Progenitor cell of endocrine pancreas (in vitro differentiated cells): ENCODE measurements at places on chromosomes 1 and 21.

- DNase-seq, result no peak
These were observed 404.0 kb upstream of the VAMP3 start for GRCh38 chr1:7366955-7367665.

GRCh38 chr1:198681252-198681651, 42.4 kb downstream of the PTPRC start:
- DNase-seq, result no peak

- no peak for DNase-seq
These were observed 486 bp upstream of the DSTYK start for GRCh38 chr1:205211839-205212536.

- no peak for DNase-seq
These were observed 98.1 kb upstream of the ADGRL4 start for GRCh38 chr1:79104617-79105016.

DNA sequence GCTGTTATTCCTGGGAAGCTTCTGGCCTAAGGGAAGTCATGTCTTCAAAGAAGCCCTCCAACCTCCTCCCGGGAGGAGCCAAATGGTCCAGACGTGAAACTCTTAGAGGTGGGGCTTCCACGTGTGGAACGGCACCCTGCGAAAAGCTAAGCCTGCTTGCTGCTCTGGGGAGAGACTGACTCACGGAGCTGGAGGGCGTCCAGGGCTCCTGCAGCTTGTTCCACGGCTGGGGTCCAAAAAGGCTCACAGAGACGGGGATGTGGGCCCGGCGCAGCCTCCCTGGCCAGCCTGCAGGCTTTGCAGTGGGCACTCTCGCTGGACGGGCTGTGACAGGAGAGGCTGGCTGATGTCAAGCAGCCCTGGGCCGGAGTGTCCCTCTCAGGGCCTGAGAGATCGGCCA, 105.1 kb downstream of the COLGALT2 start:
- no peak for DNase-seq

DNA sequence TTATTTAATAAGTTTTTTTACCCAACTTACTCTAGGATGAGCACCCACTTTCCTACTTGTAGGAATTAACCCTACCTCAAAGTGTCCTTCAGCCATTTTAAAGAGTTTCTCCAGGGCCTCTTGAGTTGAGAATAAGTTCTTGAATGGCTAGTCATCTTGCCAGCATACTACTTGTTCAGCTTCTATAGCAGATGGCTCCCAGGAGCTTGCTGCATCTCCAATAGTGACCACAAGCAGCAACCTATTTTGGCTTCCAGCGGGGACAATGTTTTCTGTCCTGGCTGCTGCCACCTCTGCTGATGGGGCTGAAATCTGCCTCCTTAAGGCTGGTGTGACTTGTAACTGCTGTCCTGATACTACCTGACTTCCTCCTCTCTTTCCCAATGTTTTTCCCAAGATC, 20.8 kb upstream of the PIK3R3 start:
- no peak for DNase-seq

GRCh38 chr1:204574016-204574864, 58.0 kb downstream of the MDM4 start:
- DNase-seq, result no peak

DNA sequence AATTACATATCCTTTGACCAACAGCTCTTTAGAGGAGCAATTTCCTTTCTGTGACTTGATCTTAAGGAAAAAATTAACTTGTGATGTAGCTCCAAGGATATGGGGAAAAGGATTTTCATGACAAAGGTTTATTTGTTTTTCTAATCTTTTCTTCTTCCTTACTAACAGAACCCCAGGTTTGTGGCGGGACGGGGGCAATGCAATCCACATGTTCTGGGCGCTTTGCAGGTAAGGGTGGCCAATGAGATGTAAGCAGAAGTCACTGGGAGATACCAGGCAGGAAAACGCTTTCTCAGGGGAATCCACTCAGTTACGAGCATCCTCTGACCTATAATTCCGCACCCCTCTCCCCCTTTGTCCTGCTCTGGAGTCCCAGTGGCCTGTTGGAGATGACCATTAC, 122.0 kb downstream of the MRPS6 start:
- no peak for DNase-seq

- DNase-seq, result no peak
These were observed 12.8 kb upstream of the COG2 start for GRCh38 chr1:230629511-230629910.

DNA sequence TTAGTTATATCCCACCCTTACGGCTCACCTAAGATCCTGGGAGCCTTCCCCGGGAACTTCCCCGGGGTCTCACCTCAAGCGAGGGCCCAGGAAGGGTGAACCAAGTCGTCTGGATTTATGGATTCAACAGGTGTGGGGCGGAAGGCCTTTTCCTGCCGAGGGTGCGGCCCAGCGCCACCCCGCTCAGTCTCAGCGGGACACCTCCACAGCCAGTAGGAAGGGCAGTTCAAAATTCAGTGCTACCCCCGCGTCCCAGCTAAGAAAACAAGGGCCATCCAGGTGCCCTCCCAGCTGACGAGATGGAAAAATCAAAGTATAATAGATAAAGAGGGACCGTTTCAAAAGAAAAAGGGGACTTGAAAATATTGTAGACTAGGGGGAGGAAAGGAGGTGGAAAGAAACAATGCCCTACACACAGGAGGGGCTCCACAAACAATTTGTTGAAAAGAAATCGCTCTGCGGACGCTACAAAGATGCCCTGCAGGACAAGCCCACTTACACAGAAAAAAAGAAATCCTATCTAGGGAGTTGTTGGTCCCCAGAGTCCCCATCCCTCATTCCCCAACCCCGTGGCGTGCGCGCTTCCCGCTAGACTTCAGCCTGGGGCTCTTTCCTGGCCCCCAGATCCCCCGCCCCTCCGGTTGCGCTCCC, 1.3 kb downstream of the SLC2A1 start:
- no peak for DNase-seq

- DNase-seq, result no peak
These were observed 186.6 kb downstream of the ZNF281 start for GRCh38 chr1:200223207-200223606.

- peak; percentile 30 for DNase-seq
These were observed 950 bp upstream of the INKA2 start for GRCh38 chr1:111739925-111740765.

- DNase-seq, result no peak
These were observed 39.5 kb downstream of the IER5 start for GRCh38 chr1:181127898-181128453.

- DNase-seq, result no peak
These were observed 1.0 kb upstream of the S100B start for GRCh38 chr21:46605767-46606426.

DNA sequence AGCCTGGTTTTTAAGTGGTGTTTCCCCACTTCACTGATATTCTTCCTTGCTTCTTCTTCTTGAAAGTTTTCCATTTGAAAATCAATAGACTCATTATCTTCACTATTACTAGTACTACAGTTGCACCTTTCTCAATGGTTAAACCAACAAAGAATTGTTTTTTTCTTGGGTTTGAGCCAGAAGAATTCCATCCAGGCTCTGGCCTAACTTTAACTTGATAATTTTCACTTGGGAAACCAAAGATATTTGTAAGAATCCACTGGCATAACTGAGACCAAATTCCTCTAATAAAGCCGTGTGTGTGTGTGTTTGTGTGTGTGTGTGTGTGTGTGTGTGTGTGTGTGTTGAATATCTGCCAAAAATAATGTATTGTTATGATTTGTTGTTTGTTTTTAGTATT, 103.2 kb downstream of the SGIP1 start:
- no peak for DNase-seq

- DNase-seq, result no peak
These were observed 54.5 kb downstream of the RNF187 start for GRCh38 chr1:228541725-228542124.

DNA sequence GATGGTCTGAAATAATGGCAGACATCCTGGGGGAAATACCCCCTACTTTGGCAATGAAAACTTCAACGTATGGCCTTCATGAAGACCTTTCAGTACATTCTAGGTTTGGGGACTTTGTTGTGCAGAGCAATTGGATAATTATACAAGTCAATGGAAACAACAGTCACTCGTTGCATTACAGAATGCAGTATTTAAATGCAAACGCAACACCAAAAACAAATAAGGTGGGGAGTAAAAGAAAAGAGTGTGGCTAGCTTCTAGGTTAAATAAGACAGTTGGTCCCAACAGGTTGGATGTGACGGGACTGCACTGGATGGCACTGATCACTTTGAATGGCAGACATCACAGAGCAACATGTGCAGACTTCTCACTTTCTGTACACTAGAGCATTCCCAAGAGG, 358.3 kb upstream of the GREM2 start:
- no peak for DNase-seq

GRCh38 chr1:239616673-239617072, 230.3 kb downstream of the CHRM3 start:
- DNase-seq, result no peak
